ENCODE measurements at places on chromosomes 6 and 20.

- DNase-seq: peak; percentile 65
Observed at GRCh38 chr20:39849664-39850063, 839.4 kb downstream of the MAFB start.

DNA sequence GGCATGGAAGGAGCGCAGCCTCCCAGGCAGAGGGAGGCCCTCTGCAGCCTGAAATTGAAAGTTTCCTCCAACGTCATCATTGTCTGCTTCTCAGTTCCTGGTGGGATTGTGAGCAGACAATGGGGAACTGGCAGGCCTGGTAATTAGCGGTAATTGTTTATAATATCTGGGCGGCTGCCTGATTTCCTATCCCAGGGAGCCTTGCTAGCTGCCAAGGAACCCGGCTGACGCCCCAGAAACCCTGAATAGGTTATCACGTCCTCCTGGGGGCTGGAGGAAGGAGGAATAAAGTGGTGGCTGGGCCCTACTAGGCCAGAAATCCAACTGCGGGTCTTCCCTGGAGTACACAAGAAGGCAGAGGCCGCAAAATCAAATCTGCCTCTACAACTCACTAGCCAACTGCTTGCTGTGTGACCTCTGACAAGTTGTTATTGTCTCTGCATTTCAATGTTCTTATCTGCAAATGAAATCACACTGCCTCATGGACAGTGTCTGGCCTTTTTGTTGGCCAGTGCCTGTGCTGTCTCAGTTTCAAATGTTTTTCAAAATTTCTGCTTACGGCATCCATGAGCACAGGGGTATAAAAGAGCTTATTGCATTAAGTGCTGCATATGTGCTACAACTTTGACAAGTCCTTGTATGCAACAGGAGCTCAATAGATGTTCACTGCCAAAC is 16.9 kb downstream of the KCNK15 start:
- no peak for DNase-seq

- DNase-seq: peak; percentile 90
Observed at GRCh38 chr6:24720131-24720603, 1.2 kb upstream of the C6orf62 start.

- no peak for DNase-seq
Observed at GRCh38 chr20:32792316-32792715, 27.4 kb upstream of the MAPRE1 start.

DNA sequence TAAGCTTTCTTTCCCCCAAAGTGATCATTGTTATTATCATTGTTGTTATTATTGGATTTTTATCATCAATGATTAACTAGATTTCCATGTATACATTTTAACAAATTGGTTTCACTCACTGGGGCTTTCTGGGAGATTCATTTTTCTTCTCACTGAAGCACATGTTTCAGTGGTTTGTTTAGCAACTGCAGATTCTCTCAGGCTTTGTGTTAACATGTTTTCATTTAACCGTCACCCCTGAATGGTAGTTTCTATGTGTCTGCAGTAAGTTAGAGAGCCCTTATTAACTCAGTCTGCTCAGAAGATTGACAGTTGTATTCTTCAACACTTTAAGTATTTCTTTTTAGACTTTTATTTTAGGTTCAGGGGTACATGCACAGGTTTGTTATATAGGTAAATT is 12.4 kb downstream of the ZKSCAN4 start:
- no peak for DNase-seq

- no peak for DNase-seq
Observed at GRCh38 chr6:31621320-31621939, 915 bp downstream of the PRRC2A start.

GRCh38 chr6:35168461-35168861 is 27.3 kb upstream of the TCP11 start:
- no peak for DNase-seq

- DNase-seq: no peak
Observed at GRCh38 chr6:121619987-121620740, 184.7 kb downstream of the GJA1 start.

- DNase-seq: no peak
Observed at GRCh38 chr20:49115564-49115963, 69.5 kb downstream of the CSE1L start.

DNA sequence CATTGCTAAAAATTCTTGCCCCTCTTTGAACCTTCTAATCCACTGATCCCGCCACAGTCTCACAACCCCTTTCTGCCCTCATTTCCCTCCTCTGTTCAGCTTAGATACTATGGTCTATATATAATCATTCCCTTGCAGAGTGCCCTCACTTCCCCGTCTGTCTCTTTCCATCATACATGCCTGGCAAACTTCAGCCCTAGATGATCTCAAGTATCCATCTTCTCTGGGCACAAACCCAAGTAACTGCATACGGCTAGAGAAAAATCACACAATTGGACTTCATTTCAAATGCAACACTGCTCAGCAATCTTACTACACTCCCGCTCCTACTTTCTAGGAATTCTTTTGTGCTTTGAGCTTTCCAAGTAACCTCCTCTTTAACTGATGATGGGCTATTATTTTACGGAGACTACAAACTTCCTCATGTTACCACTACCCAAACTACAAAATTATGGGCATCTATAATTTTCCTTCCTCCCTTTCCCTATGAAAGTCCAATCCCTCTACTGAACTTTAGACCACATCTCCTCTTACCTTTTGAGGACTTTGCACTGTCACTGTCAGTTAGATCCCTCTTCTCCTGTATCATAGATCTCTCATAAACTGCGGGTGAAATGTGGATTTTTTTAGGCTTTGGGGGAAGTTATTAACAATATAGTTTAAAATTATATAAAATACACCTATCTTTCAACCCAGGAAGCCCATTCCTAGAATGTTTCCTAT is 135.6 kb downstream of the BTBD9 start:
- no peak for DNase-seq

DNA sequence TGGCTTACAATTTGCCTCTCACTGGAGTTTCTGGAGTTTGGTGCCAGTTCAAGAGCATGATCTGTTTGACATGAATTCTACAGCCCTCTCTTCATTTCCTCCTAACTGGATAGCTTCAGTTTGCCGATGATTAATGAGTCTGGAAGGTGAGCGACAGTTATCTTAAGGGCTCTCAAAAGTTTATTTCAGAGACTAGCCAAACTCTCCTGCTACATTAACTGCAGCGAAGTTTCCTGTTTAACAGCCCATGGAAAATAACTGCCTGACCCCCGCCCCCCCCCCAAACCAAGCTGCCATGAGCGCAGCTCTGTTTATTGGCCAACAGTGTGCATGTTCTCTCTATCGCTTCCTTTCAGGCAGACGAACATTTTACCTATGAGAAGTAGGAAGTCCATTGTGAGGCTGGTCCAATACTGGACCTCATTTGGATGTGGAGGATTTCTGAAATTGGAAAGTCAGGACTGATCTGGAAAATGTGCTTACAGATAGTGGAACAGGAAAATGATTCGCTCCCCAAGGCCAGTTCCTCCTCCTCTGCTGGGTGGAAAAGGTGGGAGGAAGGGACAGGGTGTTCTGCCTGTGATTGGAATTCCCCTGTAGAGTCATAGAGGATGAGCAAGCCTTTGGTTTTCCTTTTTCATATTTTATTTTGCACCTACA is 522.2 kb upstream of the JAG1 start:
- DNase-seq: no peak

- no peak for DNase-seq
Observed at GRCh38 chr6:32940656-32941213, at the start of gene HLA-DMB. Gene HLA-DMB, minus strand, starts transcription at chr6:32941028. Its CDS starts 221 bp downstream, at chr6:32940807.

Measured in posterior cingulate gyrus (tissue), 11 donors.